ENCODE measurements at places on chromosomes 1 and 21. TPM values are rescaled to one million over a fixed set of nuclear protein-coding genes. Genes with fewer than 3 reads are reported as not detected.
A peak's percentile ranks its signal among the peaks of the same experiment; 100 is the strongest.

Gene FNDC5
- 7.2 TPM for total RNA-seq

Gene IFNLR1
- total RNA-seq: 12.6 TPM

Gene CD160
- total RNA-seq: not detected

Gene USH2A
- total RNA-seq: 3.1 TPM

Gene UBL4B
- not detected for total RNA-seq

Gene ITLN1
- 0.51 TPM for total RNA-seq

Gene KCNE2
- total RNA-seq: 0.59 TPM

Gene CORT
- total RNA-seq: 0.29 TPM

Gene PWP2
- 3.7 TPM for total RNA-seq

Gene ILDR2
- total RNA-seq: 1.1 TPM

- no peak overlapping the region for H3K4me3 ChIP-seq
- H3K27ac ChIP-seq: no peak overlapping the region
- no peak for DNase-seq
- H3K36me3 ChIP-seq: no peaks in the 10 kb centered on the region
- H3K4me1 ChIP-seq: no peaks in the 10 kb centered on the region
Observed at GRCh38 chr21:36082237-36082664, 12.4 kb downstream of the CBR1 start.

DNA sequence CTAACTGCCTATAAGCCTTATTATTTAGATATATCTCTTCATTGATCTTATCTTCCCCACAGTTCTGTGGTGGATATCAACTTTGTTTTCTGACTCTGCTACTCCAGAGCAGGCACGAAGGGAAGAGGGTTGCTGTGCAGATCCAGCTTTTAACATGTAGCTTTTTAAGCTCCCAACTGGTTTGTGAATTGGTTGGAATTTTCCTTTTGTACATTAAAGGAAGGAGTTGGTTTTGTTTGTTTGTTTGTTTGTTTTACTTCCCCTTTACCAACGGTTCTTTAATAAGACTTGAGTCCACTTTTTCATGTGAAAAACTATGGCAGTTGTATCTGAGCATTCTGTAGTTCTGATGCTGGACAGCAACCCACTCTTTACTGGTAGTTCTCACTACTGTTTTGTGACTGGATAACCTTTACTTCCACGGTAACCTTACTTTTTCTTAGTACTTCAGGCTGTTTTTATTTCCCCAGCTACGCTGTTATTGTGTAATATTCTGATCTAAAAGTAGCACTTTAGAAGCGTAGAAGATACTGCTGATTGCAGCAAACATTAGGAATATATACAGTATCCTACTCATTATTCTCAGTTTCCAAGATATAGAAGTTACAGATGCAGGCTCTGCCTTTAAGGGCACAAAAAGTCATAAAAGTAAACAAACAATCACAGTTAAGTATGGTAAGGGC is 1.6 kb downstream of the GNPAT start:
- no peaks in the 10 kb centered on the region for H3K27me3 ChIP-seq
- peak overlapping the region; percentile 99 for H3K4me3 ChIP-seq
- no peaks in the 10 kb centered on the region for H3K4me1 ChIP-seq
- H3K36me3 ChIP-seq: peaks cover 15% of the 10 kb centered on the region

DNA sequence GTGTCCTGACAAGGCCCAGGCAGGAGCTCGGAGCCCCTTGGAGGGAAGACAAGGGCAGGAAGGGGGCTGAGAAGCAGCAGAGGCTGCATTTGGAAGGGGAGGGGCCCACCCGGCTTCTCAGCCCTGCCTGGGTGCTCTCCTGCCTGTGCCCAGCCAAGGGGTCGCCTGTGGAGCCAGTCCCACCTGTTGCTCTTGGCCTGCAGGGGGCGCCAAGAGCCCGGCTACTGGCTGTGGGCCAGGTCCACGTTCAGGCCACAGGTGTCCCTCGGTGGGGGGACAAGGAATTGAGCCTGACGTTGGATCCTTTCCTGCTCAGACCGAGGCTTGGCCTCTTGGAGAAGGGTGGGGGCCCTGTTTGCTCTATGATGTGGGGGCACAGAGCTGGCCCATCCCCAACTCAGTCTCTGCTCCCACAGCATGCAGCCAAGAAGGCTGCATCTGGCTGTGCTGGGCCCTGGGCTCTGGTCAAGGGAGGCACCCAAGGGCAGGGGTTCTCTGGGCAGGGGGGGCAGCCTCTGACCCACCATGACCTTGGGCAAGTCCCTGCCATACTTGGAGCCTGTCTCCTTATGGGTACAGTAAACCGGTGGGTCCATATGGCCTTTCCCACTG is 10.9 kb downstream of the WNT4 start:
- peaks cover 7% of the 10 kb centered on the region for H3K4me1 ChIP-seq
- DNase-seq: peak; percentile 93
- H3K4me3 ChIP-seq: no peak overlapping the region
- no peaks in the 10 kb centered on the region for H3K36me3 ChIP-seq

GRCh38 chr21:35376406-35377135 is 327.5 kb upstream of the RUNX1 start:
- DNase-seq: no peak
- H3K4me3 ChIP-seq: no peak overlapping the region
- H3K27ac ChIP-seq: no peak overlapping the region

GRCh38 chr1:18948913-18949685 is 7.4 kb downstream of the IFFO2 start:
- H3K36me3 ChIP-seq: no peaks in the 10 kb centered on the region
- H3K4me1 ChIP-seq: peaks cover 23% of the 10 kb centered on the region
- no peak overlapping the region for H3K4me3 ChIP-seq
- peak overlapping the region; percentile 90 for H3K27ac ChIP-seq

- no peak overlapping the region for H3K4me3 ChIP-seq
- H3K27me3 ChIP-seq: no peaks in the 10 kb centered on the region
- H3K36me3 ChIP-seq: no peaks in the 10 kb centered on the region
Observed at GRCh38 chr1:53371121-53371666, 43.3 kb upstream of the LRP8 start.

DNA sequence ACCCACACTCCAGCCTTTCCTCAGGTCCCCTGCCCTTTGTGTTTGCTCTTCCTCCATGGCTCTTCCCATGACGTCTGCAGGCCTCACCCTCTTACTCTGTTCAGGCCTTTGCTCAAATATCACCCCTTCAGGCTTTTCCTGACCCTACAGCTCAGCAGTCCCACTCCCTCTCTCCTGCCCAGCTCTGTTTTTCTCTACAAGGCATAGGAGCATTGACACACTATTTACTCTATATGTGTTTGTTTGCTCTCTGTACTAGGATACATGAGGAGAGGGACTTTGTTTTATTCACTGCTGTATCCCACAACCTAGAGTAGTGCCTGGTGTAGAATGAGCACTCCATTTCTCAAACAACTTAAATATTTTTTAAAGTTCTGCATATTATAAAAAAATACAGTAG is 107.4 kb upstream of the COA6 start:
- H3K27me3 ChIP-seq: no peaks in the 10 kb centered on the region
- DNase-seq: no peak
- no peak overlapping the region for H3K27ac ChIP-seq
- peaks cover 4% of the 10 kb centered on the region for H3K36me3 ChIP-seq

- peaks cover 5% of the 10 kb centered on the region for H3K4me1 ChIP-seq
- no peak for DNase-seq
- no peak overlapping the region for H3K27ac ChIP-seq
- peaks cover 5% of the 10 kb centered on the region for H3K36me3 ChIP-seq
Observed at GRCh38 chr1:213123536-213123935, 72.5 kb downstream of the RPS6KC1 start.

- H3K27me3 ChIP-seq: no peaks in the 10 kb centered on the region
- H3K36me3 ChIP-seq: no peaks in the 10 kb centered on the region
- H3K4me3 ChIP-seq: no peak overlapping the region
- no peak for DNase-seq
- no peaks in the 10 kb centered on the region for H3K4me1 ChIP-seq
- H3K27ac ChIP-seq: no peak overlapping the region
Observed at GRCh38 chr1:181406989-181407388, 76.3 kb upstream of the CACNA1E start.

GRCh38 chr21:32603131-32603530 is 9.0 kb downstream of the CFAP298 start:
- H3K36me3 ChIP-seq: peaks cover 88% of the 10 kb centered on the region
- no peak overlapping the region for H3K4me3 ChIP-seq
- no peaks in the 10 kb centered on the region for H3K27me3 ChIP-seq
- H3K4me1 ChIP-seq: peaks cover 5% of the 10 kb centered on the region
- DNase-seq: no peak

GRCh38 chr1:102834688-102835320 is 273.5 kb downstream of the COL11A1 start:
- H3K27ac ChIP-seq: no peak overlapping the region
- DNase-seq: no peak
- H3K27me3 ChIP-seq: no peaks in the 10 kb centered on the region
- H3K4me1 ChIP-seq: no peaks in the 10 kb centered on the region
- H3K36me3 ChIP-seq: no peaks in the 10 kb centered on the region

DNA sequence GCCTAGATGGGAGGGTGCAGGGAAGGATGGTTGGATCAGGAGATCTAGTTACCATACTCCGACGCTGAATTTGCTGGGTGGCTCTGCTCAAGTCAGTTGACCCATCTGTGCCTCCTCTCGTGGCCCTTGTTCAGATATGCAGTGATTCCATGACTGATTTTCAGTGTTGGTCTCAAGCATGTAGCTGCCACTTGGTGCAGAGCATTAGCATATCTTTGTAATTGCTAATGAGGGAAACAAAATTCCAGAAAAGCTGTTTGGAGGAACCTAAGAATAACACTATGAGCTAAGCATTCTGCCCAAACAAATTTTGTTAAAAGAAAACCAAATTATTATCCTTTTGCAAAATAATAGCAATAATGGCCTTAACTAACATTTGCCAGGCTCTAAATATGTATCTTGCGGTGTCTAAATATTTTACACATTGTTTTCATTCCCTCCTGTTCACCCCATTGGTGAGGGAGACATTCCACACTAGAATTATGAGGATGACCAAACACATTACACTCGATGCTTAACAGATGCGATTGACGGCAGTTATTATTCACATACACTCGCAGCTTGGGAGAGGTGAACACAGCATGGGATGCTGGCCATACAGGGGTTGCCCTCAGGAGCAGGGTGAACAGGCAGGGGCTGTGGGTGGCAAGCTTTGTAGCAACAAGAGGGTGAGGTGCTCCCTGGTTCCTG is 69.1 kb downstream of the KCNJ15 start:
- no peak for DNase-seq
- no peak overlapping the region for H3K27ac ChIP-seq
- H3K36me3 ChIP-seq: no peaks in the 10 kb centered on the region
- H3K27me3 ChIP-seq: no peaks in the 10 kb centered on the region
- no peaks in the 10 kb centered on the region for H3K4me1 ChIP-seq

DNA sequence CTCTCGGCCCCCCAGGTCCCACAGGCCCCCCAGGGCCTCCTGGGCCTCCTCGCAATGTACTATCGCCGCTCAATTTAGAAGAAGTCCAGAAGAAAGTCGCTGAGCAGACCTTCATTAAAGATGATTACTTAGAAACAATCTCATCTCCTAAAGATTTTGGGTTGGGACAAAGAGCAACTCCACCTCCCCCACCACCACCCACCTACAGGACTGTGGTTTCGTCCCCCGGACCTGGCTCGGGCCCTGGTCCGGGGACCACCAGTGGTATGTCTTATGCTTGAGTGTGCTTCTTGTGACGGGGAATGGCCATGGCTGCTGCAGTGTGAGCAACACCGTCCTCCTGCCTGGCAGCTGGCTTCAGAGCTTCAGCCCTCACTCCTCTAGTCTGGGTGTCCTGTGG is 70.2 kb upstream of the DYNLT5 start:
- no peak overlapping the region for H3K4me3 ChIP-seq
- no peaks in the 10 kb centered on the region for H3K36me3 ChIP-seq
- no peaks in the 10 kb centered on the region for H3K27me3 ChIP-seq
- no peak for DNase-seq
- H3K27ac ChIP-seq: no peak overlapping the region

- H3K4me3 ChIP-seq: no peak overlapping the region
- peaks cover 3% of the 10 kb centered on the region for H3K4me1 ChIP-seq
- H3K27me3 ChIP-seq: no peaks in the 10 kb centered on the region
- no peaks in the 10 kb centered on the region for H3K36me3 ChIP-seq
- H3K27ac ChIP-seq: peak overlapping the region; percentile 58
Observed at GRCh38 chr1:218374401-218375353, 29.5 kb downstream of the TGFB2 start.

- H3K36me3 ChIP-seq: peaks cover 84% of the 10 kb centered on the region
- no peak overlapping the region for H3K27ac ChIP-seq
- no peaks in the 10 kb centered on the region for H3K27me3 ChIP-seq
- DNase-seq: no peak
- H3K4me1 ChIP-seq: peaks cover 2% of the 10 kb centered on the region
Observed at GRCh38 chr1:200405264-200405663, 4.6 kb downstream of the ZNF281 start.

DNA sequence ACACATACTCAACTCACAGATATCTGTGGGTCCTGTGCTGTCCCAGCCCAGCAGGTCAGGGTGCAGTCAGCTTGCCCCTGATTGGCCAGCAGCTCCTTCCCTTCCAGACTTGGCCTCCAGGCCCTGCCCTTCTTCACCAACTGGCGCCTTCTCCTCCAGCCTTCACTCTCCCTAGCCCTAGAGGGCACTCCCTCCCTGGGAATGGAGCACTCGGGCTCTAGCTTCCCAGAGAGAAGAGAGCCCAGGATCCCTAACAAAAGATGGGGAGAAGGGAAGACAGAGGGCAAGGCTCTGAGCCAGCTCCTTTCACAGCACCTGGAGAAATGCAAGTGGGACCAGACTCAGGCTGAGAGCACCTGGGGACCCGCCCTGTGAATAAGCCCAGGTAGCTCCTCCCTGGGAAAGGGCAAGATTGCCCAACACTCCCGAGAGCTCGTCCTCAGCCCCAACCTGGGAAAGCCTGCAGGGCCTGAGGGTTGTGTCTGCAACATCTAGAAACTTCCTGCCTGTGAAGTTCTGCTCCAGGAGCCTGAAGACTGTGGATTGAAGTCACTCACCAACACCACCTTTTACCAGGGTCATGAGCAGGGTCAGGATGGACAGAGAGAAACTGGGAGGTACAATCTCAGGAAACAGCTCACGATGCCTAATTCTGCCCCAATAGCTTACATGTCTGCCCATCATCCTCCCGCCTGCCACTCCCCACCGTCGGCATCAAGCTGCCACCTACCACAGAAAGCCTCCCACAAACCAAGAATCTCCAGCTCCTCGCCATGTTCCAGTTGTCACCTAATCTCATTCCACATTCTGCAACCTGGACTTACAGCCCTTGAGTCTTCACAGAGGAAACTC is at the start of gene PGLYRP4:
PGLYRP4 (minus strand) TSS at position 331 of the 852 bp plus-strand sequence. CDS start 909 bp downstream, outside the sequence.
- peak; percentile 71 for DNase-seq
- no peaks in the 10 kb centered on the region for H3K36me3 ChIP-seq
- H3K27ac ChIP-seq: no peak within 1 kb of the TSS
- H3K4me1 ChIP-seq: peaks cover 4% of the 10 kb centered on the region
- no peak within 1 kb of the TSS for H3K4me3 ChIP-seq

- H3K27ac ChIP-seq: no peak overlapping the region
- peaks cover 16% of the 10 kb centered on the region for H3K36me3 ChIP-seq
- H3K4me3 ChIP-seq: no peak overlapping the region
- DNase-seq: no peak
- no peaks in the 10 kb centered on the region for H3K27me3 ChIP-seq
Observed at GRCh38 chr1:86748622-86749373, 44.4 kb downstream of the SH3GLB1 start.

GRCh38 chr1:55334160-55334559 is 119.0 kb upstream of the USP24 start:
- no peaks in the 10 kb centered on the region for H3K36me3 ChIP-seq
- no peak overlapping the region for H3K27ac ChIP-seq
- DNase-seq: peak; percentile 32
- no peak overlapping the region for H3K4me3 ChIP-seq

- H3K36me3 ChIP-seq: no peaks in the 10 kb centered on the region
- no peak overlapping the region for H3K4me3 ChIP-seq
- no peak overlapping the region for H3K27ac ChIP-seq
- no peaks in the 10 kb centered on the region for H3K4me1 ChIP-seq
- no peak for DNase-seq
- no peaks in the 10 kb centered on the region for H3K27me3 ChIP-seq
Observed at GRCh38 chr1:97427371-97427770, 493.5 kb downstream of the DPYD start.

Data from endodermal cell (in vitro differentiated cells).